ENCODE measurements at places on chromosomes 5 and 9. TPM values are rescaled to one million over a fixed set of nuclear protein-coding genes. Genes with fewer than 3 reads are reported as not detected.

GRCh38 chr9:125906144-125906543 lies 159.0 kb downstream of the PBX3 start:
- DNase-seq = peak; percentile 45

- DNase-seq = peak; percentile 46
Observed at GRCh38 chr9:78559449-78559885, 262.5 kb downstream of the PSAT1 start.

GRCh38 chr9:129933185-129934040 lies 98.2 kb downstream of the USP20 start:
- no peak for DNase-seq

DNA sequence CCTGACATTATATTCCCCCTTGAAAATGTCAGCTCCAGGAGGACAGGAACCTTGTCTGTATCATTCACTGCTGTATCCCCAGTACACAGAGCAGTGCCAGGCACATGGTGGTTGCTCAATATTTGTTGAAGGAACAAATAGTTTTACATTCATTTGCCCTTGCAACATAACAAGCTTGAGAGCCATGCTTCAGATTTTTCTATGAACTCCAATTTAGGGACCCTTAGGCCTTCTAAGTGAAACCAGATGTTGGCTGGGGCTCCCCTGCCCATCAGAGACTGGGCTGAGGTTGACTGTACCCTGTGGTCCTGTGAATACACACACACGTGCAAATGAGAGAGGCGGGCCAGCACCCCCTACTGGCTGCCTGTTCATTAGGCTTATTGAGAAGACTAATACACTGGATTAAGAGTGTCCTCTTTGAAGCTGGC lies 214.9 kb upstream of the WWC1 start:
- peak; percentile 47 for DNase-seq

S1PR3 gene
- total RNA-seq = 38.7 TPM

DNA sequence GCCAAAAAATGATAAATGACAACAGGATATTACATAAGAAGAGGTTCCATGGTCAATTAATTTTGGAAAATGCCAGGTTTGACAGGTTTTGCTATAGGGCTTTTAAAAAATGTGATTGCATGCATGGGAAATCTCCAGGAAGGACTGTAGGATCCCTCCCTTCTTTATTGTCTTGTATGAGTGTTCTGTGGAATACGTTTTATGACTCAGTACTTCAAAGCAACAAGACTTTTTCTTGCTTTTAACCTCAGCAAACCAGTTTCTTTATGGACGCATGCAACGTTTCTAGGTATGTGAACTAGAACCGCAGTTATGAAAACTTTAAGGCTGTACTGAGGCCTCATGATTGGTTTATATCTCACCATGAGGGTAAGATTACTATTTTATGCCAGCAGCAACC lies 76.6 kb upstream of the NTRK2 start:
- DNase-seq = no peak

CPEB4 gene
- total RNA-seq = 3.6 TPM

- peak; percentile 3 for DNase-seq
Observed at GRCh38 chr9:68775003-68775730, 70.1 kb downstream of the PIP5K1B start.

DNA sequence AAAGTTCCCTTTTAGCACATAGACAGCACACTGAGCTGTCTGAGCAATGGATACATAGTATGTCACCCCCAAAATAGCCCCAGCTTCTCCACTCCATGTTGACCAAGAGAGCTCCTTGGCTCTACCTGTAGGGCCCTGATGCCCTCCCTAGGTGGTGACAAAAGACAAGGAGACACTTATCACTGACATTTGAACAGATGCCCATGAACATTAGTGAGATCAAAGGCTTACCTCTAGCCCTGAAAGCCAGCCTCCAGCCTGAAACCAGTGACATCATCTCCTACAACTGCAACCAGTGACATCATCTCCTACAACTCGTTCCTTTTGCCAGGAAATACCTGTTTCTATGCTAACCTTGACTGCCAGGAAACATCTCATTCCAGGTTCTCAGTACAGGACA lies 122.7 kb downstream of the FSTL4 start:
- no peak for DNase-seq

DNA sequence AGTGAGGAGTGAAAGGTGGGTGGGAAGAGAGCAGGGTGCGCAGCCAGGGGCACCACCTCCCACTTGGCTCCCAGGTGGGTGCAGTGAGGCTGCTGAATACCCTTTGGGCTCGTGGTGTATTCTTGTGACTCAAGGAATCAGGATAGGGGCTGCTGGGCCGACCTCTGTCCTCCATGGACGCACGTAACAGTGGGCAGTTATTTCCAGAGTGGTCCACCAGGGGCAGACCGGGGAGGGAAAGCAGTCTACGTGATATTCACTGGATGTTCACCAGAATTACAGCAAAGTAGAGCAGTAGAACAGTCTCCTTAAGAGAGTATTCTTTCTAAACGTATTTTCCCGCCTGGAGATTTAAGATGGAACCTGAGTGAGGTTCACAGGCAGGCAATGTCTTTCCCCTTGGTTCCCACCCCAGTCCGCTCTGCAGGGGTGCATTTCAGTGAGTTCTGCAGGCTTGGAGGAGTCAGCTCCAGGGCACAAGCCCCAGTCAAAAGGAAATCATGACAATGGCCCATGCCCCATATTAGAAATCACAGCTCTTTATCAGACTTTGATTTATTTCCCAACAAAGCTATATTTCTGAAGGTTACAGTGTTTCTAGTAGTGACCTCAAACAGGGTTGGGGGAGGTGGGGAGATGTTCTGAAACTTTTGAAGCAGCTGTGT lies 88.7 kb downstream of the SYK start:
- DNase-seq = no peak

GRCh38 chr5:160342413-160342941 lies 27.9 kb downstream of the C1QTNF2 start:
- peak; percentile 59 for DNase-seq

- DNase-seq = peak; percentile 67
Observed at GRCh38 chr9:35696520-35697215, 6.9 kb upstream of the TPM2 start.

DNA sequence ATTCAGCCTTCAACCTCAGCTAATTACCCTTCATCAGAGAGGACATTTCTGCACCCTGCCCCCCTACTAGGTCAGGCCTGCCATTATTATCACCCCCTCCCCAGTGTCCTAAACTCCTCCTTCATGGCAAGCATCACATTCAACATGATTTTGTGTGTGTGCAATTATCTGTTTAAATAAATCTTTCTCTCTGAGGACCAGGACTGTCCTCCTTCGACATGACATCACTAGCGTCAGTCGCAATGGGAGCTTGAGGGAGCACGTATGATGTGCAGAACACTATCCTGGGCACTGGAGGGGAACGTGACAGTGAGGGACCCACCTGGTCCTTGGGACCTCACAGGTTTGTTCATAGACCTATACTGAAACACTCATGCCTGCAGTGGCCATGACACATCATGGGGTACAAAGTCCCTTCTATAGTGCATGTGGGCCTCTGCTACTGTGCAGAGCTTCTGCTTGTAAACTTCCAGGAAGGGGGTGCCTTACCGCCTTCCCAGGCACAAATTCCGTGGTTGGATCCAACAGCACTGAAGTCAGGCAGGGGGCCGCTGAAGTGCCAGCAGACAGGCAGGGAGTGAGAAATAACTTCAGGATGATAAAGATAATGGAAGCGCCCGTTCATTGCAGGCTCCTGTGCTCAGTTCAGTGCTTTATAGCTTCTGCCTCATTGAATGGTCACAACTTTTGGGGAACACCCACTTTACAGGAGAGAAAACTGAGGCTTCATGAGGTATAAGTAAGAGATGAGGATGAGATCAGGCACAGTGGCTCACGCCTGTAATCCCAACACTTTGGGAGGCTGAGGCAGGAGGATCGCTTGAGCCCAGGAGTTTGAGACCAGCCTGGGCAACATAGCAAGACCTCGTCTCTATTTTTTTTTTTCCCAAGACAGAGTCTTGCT lies 36.0 kb upstream of the STXBP1 start:
- no peak for DNase-seq

FASTKD3 gene
- 42.9 TPM for total RNA-seq

CBY3 gene
- not detected for total RNA-seq

RFESD gene
- total RNA-seq = 10.7 TPM

DNA sequence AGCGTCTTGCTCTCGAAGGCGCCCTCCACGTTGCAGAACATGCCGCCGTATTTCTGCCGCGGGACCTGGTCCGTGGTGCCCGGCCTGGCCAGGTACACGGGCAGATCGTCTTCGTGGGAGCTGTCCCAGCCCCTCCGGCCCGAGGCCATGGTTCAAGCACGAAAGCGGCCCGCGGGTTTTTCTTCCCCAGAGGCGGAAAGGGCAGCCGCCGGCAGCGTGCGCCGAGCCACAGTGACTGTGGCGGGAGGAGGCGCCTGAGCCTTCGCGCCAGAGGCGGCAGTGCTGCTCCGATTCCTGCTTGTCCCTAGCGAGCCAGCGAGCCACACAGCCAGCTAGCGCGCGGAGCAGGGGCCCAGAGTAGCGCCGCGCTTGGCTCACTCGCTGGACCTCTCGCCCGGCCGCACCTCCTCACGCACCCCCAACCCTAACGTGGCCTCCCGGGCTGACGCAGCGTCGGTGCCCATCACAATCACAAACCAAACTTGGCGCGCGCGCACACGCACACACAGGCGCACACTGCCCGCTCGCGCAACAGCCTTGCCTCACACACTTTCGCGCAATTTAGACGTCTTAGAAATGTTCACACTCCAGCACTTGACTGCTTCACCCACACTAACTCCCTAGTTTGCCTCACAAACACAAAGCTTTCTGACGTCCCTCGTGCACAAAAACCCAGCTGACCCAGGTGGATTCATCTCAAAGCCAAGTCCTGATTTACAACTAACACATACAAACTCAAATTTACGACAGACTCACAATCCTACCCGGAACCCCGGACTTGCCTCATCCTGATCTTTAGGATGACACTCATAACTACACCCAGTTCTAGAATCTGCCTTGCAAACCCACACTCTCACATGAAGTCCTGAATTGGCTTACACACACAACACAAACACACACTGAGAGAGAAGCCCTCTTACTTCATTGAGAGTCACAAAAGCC lies at the start of gene DPYSL3:
TSS of gene DPYSL3 (minus strand) at position 359 of the 942 bp plus-strand sequence. CDS start at position 149, 210 bp downstream.
- peak; percentile 91 for DNase-seq

DNA sequence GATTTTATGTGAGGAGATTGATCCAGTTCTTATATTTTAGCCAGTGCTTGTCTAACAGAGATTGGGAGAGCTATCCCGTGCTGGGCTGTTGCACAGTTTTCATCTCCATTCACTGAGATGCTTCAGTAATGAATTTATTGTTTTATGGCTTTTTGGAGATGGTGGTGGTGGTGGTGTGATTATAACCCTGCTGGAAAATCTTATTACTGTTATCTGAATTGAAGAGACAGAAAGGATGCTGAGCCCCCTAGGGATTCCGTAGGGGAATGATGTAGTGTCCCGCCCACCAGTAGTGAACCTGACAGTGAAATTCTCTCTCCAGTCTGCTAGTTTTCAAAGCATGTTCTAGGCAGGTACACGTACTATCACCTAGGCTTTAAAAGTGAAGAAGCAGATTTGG lies 1.9 kb downstream of the RAI14 start:
- no peak for DNase-seq

GRCh38 chr9:131469951-131470350 lies 32.8 kb upstream of the POMT1 start:
- no peak for DNase-seq

MGAT4B gene
- total RNA-seq = 149 TPM

DNA sequence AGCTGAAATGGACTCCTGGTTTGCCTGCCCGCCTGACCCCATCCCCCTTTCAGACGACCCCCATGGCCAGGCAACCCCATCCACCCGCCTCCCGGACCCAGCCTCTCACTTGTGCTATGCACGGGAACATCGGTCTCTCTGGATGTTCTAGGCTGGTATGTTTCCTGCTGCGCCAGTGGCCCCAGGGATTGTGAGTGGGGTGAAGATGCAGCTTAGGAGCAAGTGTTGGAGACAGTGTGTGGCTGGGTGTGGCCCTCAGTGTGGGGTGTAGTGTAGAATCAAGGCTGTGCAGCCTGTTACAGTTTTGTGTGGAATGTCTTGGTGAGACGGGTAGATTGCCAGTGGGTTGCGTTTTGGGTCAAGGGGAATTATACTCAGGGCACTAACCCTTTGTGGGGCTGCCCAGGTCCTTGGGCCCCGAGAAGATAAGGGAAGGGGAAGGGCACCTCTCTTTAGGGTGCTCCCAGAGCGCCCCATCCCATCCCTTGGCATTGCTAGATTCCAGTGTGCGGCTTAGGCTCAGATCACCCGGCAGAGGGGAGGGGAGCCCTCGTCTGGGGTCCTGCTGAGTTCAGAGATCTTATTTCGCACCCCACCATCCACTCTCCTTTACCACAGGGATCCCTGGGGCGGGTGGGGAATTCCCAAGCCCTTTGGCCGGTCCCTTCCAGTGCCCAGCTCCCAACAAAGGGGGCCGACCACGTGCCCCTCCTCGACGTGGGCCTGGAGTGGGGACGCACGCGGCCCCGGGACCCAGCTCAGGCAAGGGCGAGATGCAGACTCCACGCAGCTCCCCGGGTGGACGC lies 4.6 kb downstream of the IER5L start:
- no peak for DNase-seq

FOXD4L3 gene
- not detected for total RNA-seq

GRCh38 chr5:168152660-168153059 lies 138.8 kb upstream of the WWC1 start:
- no peak for DNase-seq

GRCh38 chr9:34994260-34994899 lies 4.8 kb downstream of the DNAJB5 start:
- peak; percentile 15 for DNase-seq

Measured in MG63 (cell line).